ENCODE measurements at places on chromosomes 2 and 18.

DNA sequence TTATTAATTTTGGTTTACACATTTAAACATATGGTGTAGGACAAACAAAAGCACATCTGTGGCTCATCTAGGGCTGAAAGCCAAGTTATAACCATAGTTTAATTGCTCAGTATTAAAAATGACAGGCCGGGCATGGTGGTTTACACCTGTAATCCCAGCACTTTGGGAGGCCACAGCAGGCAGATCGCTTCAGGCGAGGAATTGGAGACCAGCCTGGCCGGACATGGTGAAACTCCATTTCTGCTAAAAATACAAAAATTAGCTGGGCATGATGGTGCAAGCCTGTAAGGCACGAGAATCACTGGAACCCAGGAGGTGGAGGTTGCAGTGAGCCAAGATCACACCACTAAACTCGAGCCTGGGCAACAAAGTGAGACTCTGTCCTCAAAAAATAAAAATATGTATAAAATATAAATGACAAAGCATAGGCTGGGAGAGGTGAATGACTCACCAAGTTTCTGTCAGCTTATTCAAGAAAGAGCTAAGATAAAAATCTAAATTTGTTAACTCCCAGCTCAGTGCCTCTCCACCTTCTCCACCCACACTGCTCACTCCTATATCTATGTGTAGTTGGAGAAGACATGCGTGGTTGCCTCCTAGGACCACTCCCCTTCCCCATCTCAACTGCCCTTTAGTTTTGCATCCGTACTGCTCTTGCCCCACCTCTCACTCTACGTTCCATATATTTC, 79.2 kb upstream of the PID1 start:
- DNase-seq: no peak

DNA sequence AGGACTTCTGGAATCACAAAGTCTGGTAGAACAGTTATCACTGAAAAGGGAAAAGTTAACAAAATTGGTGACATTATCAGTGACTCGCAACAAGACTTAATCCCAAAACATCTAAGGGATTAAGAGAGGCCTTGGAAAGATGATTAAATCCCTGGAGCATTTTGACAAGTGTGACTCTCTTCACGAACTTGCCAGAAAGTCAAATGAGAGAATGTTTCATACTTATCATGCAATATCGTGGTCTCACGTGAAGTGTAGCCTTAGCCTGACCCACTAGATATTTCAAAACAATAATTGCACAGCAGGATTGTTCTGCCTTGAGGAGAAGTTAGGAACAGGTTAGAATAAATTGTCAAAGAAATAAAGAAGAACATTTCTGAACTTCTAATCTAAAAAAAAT, 104.5 kb downstream of the COL6A3 start:
- DNase-seq: no peak

DNA sequence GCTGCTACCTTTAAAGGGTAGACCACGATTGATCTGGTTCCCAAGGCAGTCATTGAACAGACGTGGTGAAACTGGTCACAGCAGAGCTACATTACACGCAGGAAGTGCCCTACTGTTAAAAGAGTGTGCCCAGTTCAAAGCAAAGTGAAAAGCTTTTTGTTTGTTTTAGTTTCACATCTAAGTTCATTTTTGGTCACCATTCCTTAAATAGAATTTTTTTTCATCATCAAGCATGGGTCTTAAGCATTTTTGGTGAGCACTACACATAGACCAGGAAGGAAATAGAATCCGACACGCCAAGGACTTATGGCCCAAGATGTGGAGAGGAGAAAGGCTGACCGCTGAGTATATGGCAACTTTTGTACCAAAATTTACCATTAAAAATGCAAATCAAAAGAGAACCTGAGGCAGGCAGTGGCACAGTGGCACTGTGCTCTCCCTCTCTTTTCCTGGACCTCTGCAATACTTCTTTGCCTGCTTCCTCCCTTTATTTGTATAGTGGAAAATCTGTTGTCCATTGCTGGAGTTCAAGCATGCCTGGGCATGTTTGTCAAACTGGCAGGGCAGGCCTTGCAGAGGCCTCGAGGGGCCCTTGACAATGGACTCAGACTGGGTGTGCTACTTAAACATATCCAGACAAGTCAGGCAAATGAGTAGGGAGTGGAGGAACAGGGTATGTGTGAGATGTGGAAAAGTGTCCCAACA, 42.6 kb upstream of the HNRNPA3 start:
- DNase-seq: no peak

- DNase-seq: peak; percentile 1
These were observed 180.5 kb downstream of the DIS3L2 start for GRCh38 chr2:232142049-232142448.

DNA sequence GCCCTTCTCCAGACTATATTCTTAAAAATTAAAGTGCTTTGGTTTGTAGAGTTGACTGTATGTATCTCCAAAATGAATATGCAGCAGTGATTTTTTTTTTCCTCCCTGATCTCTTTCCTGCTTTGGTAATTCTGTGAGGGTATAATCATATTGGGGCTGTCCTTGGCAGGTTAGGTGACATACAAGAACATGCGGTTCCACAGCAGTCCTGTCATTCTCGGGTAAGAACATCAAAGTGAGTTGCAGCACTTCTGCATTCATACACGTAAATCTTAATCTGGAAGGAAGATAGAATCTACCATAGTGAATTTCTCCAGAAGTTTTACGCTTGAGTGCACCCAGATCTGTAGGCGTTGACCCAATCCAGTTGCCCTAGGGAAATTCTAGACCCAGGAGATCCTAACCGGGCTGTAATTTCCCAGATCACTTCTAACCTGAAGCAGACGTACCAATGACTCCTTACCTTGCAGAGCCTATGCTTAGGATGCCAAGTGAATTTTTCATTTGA, 109.4 kb downstream of the PRPF40A start:
- DNase-seq: no peak

GRCh38 chr2:234258562-234259141, 208.2 kb downstream of the SPP2 start:
- no peak for DNase-seq

DNA sequence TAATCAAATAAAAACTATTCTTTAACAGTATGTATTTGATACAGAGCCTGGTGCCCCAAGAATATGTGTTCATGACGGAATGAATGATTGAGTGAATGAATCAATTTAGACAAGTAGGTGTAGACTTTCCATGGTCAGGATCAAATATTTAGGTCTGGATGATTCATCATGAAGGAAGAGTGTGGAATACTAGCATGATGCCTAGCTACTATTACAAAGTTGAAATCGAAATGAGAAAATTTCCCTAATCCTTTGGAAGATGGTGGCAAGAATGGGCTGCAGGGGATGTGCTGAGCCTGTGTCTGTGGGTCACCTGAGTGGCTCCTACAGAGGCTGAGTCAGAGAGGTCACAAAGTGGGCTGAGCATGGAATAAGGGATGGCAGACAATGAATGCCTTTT, 3.1 kb upstream of the MALT1 start:
- DNase-seq: no peak

GRCh38 chr18:5868218-5868854, 27.0 kb downstream of the TMEM200C start:
- DNase-seq: peak; percentile 45

Measured in NCI-H2171 (cell line).